Pons (tissue), 1 donor: ENCODE measurements at places on chromosomes 3 and 15.

GRCh38 chr15:67161412-67161811 is 93.0 kb downstream of the AAGAB start:
- no peak for DNase-seq

GRCh38 chr3:79761441-79761840 is 6.4 kb downstream of the ROBO1 start:
- no peak for DNase-seq

- no peak for DNase-seq
Observed at GRCh38 chr15:77030048-77030927, 35.4 kb downstream of the PSTPIP1 start.

- DNase-seq = no peak
Observed at GRCh38 chr3:43177085-43177484, 71.2 kb upstream of the POMGNT2 start.

DNA sequence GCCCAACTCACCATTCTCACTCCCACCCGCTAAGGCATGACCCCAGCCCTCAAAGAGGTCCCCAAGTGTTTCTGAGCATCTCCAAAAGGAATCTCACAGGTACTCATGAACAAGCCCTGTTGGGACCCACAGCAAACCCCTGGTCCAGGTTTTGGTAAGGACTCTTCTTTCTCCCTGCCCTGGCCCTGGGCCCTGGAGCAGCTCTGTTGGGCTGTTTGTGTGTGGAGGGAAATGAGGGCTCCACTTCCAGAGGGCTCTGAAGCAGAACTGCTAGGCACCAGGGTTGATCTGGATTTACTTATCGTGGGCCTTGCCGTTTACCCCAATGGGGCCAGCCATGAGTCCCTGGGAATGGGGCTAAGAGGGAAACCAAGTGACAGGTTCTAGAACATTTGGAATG is 92.9 kb downstream of the TLE3 start:
- no peak for DNase-seq

- DNase-seq = no peak
Observed at GRCh38 chr3:74591946-74592345, 22.5 kb downstream of the CNTN3 start.

DNA sequence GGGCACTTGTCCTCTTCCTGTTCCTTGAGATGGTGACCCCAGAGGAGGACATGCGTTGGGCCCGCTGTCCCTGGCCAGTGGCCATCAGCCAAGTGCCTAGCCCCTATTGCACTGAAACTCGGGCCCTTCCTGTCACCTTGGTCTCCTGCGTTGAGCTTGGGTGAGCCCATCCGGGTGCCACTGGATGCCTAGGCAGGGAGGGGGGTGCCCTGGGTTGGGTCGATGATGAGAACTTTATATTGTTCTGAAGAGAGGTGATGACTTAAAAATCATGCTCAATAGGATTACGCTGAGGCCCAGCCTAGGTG is 221.8 kb downstream of the SNRPN start:
- no peak for DNase-seq

- DNase-seq = no peak
Observed at GRCh38 chr15:79065706-79066376, 24.7 kb downstream of the RASGRF1 start.

GRCh38 chr3:73509066-73509465 is 115.7 kb downstream of the PDZRN3 start:
- no peak for DNase-seq

GRCh38 chr3:75906555-75907112 is 121.3 kb upstream of the ZNF717 start:
- no peak for DNase-seq

GRCh38 chr15:62964251-62964650 is 78.3 kb upstream of the TPM1 start:
- DNase-seq = no peak

DNA sequence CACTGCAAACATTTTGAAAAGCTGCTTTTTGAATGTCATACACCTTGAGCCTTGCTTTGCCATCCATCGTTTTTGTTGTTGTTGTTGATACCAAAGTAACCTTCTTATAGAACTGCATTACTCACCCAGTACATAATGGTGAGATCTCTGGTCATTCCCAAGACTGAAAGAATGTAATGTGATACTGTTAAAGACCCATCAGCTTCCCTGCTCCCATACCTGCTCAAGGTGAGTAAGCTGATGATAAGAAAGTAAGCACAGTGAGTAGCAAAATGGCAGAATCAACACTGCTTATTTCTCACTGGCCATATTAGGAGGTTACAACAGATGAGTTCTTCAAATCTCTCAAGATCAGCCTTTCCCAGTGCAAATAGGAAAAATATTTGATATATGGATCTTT is 89.8 kb downstream of the CADPS start:
- no peak for DNase-seq

GRCh38 chr15:99651023-99651807 is 82.0 kb downstream of the LYSMD4 start:
- no peak for DNase-seq

GRCh38 chr3:144586382-144586781 is 614.8 kb downstream of the DIPK2A start:
- DNase-seq = no peak

- DNase-seq = no peak
Observed at GRCh38 chr15:36658312-36658711, 78.9 kb downstream of the CDIN1 start.

DNA sequence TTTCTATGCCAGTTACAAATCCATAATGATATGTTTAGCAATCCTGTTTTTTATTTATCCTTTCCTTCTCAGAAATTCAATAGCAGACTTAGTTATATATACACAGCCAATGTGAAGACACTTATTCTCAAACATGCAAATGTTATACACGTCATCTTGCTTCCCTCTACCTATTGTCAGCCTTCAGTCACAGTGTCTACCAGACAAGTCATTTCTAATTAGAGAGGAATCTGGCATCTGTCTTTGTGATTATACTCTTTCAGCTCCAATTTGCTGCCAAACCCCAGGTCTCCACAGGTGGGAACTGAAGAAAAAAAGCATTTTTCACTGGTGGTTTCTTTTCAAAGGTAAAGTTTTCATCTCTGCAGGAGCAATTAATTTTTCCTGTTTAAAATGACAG is 793.1 kb downstream of the AGBL1 start:
- DNase-seq = no peak

DNA sequence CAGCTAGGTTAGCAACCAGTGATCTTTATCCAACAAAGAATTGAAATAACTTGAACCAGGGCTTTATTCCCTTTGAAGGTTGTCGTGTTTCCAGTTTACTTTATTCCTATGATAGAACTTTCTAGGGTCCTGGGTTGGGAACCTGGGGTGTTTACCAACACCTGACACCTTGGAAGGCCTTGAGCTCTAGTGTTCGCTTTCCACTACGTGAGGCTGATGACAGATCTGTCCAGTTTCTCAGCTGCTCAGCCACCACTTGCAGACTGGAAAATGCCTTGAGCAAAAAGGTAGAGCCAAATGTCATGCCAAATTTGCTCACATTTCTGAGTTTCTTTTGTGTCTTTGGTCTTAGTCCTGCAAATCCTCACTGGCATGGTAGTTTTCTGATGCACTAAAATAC is 227.2 kb downstream of the ADAMTSL3 start:
- no peak for DNase-seq
